Dermis blood vessel endothelial cell (primary cell): ENCODE measurements at places on chromosomes 4 and X. TPM values are rescaled to one million over a fixed set of nuclear protein-coding genes. Genes with fewer than 3 reads are reported as not detected.

Gene SLIT2
- total RNA-seq, result 0.34 and 0.65 TPM in 2 replicates

Gene CHST7
- total RNA-seq, result 68.4 and 82.2 TPM in 2 replicates

Gene IL21
- total RNA-seq, result not detected in 2 replicates

Gene KIAA1210
- not detected in 2 replicates for total RNA-seq

Gene MAGEA9B
- total RNA-seq, result not detected in 2 replicates

Gene FANCB
- total RNA-seq, result 5.1 and 6.8 TPM in 2 replicates

Gene SPANXD
- not detected in 2 replicates for total RNA-seq

Gene ARHGAP36
- not detected in 2 replicates for total RNA-seq

Gene ARHGAP24
- 37.9 and 54.8 TPM in 2 replicates for total RNA-seq

Gene DIPK2B
- 88.8 and 128 TPM in 2 replicates for total RNA-seq

- DNase-seq, result peak; percentile 64
These were observed 25.5 kb downstream of the MID2 start for GRCh38 chrX:107851215-107851614.

GRCh38 chr4:26884486-26884988, 23.9 kb downstream of the STIM2 start:
- no peak for DNase-seq

DNA sequence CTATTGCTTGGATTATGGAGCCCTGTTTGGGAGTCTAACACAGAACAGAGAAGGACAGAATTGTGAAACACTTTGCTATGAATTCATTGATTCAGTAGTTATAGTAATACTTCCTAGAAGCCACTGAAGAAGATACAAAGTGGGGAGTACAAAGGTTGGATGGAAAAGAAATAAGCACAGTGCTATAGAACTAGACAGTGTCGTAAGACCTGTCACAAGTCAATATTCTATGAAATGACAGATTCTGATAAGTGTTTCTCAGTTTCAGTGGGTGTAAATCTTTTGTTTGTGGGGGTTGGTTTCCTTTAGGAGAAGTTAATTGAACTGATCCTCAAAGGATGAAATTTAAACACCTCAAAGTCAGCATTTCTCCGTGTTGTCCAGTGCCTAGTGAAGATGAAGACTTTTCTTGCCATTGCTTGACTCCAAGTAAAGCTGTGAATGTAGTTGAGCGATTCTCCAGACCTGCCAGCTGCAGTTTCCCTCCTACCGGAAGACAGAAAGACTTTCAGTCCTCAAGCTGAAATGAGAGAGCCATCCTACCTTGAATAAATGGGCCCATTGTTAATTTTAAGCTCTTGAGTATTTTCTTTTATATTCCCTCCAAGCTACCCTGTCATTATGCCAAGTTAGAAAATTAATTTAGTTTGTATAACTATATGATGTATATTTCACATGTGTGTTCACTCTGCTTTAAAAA, 7.9 kb downstream of the PDLIM5 start:
- DNase-seq, result no peak

- no peak for DNase-seq
These were observed 170.9 kb downstream of the IL15 start for GRCh38 chr4:141807103-141807891.

- no peak for DNase-seq
These were observed 335.8 kb downstream of the PABPC4L start for GRCh38 chr4:133865612-133866327.

DNA sequence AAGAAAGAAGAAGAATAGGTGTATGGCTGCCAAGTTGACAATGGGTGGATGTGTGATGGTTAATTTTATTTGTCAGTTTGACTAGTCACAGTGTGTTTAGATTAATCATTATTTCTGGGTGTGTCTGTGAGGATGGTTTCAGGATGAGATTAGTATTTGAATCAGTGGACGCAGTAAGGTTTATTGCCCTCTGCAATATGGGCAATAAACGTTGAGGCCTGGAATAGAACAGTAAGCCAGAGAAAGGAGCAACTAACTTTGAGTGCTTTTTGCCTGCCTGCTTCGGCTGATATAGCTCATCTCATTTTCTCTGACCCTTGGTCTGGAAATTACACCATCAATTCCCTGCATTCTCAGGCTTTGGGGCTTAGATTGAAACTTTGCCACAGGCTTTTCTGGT, 140.8 kb upstream of the SPANXN4 start:
- no peak for DNase-seq

DNA sequence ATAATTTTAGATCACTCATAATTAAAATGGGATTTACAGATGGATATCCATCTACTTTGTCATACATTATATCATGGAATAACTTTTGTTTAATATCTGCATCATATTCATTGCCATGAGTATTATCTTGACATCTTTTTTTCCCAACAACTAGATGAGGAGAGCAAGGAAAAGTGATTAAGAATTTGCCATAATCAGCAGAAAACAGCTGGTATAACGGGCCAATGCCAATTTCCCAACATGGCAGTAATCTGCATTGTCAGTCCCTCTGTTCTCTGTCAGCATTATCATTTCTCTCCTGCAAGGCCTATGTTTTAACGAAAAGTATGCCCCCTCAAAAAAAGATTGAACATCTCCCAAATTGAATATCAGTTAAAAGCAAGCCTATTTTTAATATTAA, 314.0 kb downstream of the FRMPD4 start:
- DNase-seq, result no peak

DNA sequence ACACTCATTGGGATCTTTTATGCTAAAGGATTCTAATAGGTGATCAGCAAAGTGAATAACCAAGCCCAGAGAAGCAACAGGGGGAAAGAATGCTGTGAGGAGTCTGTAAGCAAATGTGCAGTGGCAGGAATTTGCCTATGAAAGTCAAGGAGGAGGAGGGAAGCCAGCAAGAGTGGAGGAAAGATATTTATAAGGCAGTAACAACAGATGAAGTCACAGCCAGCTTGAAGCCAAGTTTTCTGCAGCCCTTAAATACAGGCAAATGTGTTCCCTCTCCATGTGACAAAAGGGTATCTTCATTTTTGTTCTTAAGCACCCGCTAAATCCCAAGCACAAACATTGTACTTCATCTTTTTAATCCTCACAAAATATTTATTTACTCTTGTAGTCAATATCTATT, 275.0 kb upstream of the CLNK start:
- no peak for DNase-seq

- DNase-seq, result no peak
These were observed 518 bp downstream of the TACR3 start for GRCh38 chr4:103719105-103719829.

GRCh38 chr4:7070729-7071511, 3.1 kb upstream of the GRPEL1 start:
- DNase-seq, result peak; percentile 86

GRCh38 chr4:10565166-10565780, 108.0 kb upstream of the ZNF518B start:
- no peak for DNase-seq

- no peak for DNase-seq
These were observed 98.0 kb downstream of the PSAPL1 start for GRCh38 chr4:7336732-7337131.

DNA sequence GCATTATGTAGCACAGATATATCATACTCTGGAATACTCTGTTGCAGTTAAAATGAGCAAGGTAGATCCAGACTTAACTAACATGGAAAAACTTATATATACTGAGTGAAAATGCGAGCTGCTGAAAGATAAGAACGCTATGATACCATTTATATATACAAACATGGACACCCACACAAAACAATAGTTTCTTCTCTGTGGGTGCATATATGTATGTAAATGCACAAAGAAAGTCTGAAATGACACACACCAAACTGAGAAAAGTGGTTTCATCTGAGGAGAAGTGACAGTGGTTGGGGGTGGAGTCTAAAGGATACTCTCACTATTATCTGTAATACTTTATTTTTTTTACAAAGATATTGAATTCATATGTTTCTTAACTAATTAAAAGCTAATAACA, 12.2 kb upstream of the FGF2 start:
- no peak for DNase-seq

GRCh38 chr4:60133375-60133774, 1066.8 kb upstream of the ADGRL3 start:
- no peak for DNase-seq

DNA sequence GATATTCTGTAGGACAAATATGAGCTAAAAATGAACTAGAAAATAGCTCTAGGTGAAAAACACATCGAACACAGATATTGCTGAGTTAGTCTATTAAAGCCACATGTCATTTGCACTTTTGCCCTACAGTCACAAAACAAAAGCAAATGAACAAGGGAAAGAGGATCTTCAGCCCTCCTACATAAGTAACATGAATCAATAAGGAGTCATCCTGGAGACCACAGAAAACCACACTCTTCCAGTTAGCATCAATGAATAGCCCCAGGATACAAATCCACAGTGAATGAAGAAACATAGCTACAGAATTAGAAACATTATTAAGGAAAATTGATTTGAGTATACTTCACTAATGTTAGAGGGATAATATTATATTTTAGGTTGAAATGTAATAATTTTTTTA, 311.4 kb downstream of the MAPK10 start:
- DNase-seq, result no peak

- DNase-seq, result peak; percentile 41
These were observed 325.7 kb downstream of the PCDH7 start for GRCh38 chr4:31045724-31046318.

- no peak for DNase-seq
These were observed 26.2 kb upstream of the SCRG1 start for GRCh38 chr4:173424899-173425805.

DNA sequence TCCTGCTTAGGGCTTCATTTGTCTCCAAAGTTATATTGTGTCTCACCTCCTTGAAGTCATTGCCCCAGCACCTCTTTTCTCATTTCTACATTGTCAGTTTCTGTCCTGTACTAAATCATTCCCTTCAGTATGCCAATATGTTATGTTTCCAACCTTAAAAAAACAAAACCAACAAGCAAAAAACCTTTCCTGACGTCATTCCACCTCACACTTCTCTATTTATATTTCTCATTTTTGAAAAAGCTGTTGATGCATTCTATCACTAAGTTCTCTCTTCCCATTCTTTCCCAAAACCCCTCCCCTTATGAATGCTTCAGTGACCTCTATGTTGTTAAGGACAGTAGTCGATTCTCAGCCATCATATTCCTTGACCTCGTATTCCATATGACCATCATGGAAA, 98.7 kb upstream of the ARHGAP24 start:
- DNase-seq, result no peak
